ENCODE measurements at places on chromosomes 2 and 18.

GRCh38 chr18:46536215-46536874, 120.7 kb downstream of the LOXHD1 start:
- peak; percentile 24 for DNase-seq

- no peak for DNase-seq
Measured at GRCh38 chr2:25756536-25756935, 83.2 kb upstream of the DTNB start.

- DNase-seq: no peak
Measured at GRCh38 chr18:61388010-61388409, 54.8 kb downstream of the CDH20 start.

DNA sequence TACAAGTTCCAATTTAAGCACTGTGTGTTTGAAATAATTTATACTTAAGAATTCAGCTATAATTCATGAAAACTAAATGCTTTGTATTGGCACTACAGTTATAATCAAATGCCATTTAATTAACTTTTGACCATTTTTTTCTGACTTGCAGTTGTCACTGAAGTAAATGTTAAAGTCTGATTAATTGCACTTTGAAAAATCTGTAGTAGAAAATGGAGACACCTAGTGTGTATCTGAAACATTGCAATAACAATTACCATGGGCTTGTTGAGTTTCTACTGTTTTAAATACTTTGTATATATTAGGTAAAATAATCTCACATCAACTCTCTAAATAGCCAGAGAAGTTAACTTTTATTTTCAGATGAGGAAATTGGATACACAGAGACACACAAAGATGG, 458.6 kb upstream of the FSIP2 start:
- no peak for DNase-seq

GRCh38 chr2:45068571-45069140, 59.4 kb upstream of the SIX2 start:
- no peak for DNase-seq

GRCh38 chr2:47403609-47404193, 745 bp downstream of the MSH2 start:
- DNase-seq: no peak

- DNase-seq: no peak
Measured at GRCh38 chr2:231991664-231992063, 30.2 kb downstream of the DIS3L2 start.

GRCh38 chr2:43239981-43240765, 13.8 kb upstream of the ZFP36L2 start:
- DNase-seq: no peak

DNA sequence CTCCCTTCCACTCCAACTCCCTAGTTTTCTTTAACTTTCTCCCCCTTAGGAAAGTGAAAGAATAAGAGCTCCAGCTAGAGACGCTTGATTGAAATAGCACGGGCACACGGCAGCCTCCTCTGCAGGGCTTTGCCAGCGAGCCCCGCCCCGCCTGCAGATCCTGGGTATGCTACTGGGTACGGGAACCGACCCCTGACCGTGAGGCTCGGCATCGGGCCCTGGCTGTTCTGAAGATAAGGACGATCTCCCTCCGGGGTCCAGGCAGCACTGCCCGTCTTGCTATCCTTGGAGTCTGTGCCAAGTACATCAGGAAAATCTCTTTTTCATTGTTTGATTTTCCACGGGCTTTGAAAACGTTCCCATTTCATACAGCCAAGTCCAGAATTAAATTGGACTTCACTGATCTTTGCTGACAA, 284.5 kb downstream of the MTX2 start:
- peak; percentile 2 for DNase-seq

DNA sequence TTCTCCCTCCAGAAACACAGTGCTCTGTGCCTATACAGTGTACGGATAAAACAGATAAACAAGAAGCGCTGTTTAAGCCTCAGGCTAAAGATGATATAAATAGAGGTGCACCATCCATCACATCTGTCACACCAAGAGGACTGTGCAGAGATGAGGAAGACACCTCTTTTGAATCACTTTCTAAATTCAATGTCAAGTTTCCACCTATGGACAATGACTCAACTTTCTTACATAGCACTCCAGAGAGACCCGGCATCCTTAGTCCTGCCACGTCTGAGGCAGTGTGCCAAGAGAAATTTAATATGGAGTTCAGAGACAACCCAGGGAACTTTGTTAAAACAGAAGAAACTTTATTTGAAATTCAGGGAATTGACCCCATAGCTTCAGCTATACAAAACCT, 70.7 kb downstream of the TANK start:
- no peak for DNase-seq

- no peak for DNase-seq
Measured at GRCh38 chr18:60044290-60045006, 144.7 kb downstream of the PMAIP1 start.

GRCh38 chr2:15555760-15556193, 5.4 kb downstream of the NBAS start:
- DNase-seq: no peak

DNA sequence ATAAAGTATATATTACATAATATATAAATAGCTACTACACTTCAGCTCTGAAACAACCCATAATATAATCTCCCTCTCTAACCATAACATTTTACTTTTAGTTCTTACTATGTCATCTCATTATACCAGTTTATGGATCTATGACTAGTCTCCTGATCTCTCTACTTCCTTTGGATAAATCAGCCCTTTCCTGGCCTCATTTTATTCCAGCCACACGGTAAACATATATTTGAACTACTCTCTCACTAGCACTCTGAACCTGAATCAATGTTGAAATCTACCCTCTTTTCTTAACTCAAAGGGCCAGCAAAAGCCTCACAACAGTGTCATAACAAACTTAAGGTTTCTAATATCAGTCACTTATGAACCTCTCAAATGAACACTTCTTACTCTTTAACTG, 62.6 kb downstream of the BAZ2B start:
- DNase-seq: no peak

DNA sequence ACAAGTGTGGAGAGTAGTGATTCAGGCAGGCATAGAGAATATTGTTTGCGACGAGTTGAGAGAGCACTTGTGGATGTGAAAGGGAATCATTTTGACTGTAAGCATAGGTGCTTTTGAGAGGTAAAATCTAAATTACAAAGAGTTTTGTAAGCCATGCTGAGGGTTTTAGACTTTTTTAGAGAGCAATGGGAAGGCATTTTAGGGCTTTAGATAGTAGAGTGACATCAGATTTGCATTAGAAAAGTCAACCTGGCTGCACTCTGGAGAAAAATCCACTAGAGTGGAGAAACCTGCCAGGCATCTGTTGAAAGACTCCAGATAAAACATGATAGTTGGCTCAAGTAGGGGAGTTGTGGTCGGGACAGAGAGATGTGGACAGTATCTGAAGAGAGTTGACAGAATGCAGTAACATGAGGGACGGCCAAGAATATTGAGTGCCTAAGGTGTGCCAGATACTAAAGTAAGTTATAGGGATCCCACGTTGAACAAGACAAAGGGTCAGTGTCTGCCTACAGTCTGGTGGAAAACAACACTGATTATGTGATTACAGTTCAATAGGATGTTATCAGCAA, 91.7 kb upstream of the MYO3B start:
- DNase-seq: no peak

DNA sequence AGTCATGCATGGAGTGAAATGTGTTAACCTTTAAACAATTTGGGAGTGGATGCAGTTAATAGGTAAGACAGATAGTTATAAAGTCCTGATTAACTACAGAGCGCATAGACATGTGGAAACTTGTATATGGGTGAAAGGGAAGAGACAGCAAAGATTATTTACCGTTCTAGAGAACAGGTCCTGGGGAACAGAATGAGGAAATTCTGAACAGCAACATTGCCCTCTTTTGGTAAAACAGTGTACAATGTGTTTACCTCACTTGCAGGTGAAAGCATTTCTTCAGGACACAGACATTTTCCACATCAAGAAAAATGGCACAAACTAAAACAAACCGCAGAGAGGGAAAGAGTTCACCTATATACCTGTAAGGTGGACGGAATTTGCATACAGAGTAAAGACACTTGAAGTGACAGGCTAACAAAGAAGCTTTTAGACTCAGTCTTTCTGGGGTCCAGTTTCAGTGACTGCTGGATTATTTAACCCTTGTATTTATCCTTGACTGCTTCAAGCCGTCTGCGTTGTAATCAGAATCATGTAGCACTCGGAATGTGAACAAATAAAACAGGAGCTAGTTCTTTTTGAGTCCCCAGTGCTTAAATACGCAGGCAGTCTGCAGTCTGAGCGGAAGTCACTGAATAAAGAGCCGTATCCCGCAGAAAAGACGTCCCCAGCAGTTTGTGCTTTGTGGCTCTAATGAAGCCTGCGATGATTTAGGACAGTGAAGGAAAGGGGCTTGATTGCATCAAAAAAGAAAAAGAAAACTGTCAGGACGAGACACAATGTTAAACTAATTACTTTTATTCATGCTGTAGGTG, 364.8 kb upstream of the GALNT5 start:
- peak; percentile 7 for DNase-seq

GRCh38 chr2:33577084-33577483, 22.0 kb downstream of the FAM98A start:
- no peak for DNase-seq

- no peak for DNase-seq
Measured at GRCh38 chr18:31792580-31792911, 31.9 kb upstream of the SLC25A52 start.

GRCh38 chr2:127695491-127696472, 5.5 kb upstream of the SFT2D3 start:
- peak; percentile 62 for DNase-seq

GRCh38 chr18:56115071-56116015, 523.0 kb downstream of the TXNL1 start:
- no peak for DNase-seq

- DNase-seq: no peak
Measured at GRCh38 chr2:142853912-142854311, 23.6 kb upstream of the KYNU start.

GRCh38 chr2:152097290-152097800, 1.5 kb downstream of the CACNB4 start:
- DNase-seq: no peak

GRCh38 chr2:86254576-86255538, 55.6 kb downstream of the MRPL35 start:
- no peak for DNase-seq

DNA sequence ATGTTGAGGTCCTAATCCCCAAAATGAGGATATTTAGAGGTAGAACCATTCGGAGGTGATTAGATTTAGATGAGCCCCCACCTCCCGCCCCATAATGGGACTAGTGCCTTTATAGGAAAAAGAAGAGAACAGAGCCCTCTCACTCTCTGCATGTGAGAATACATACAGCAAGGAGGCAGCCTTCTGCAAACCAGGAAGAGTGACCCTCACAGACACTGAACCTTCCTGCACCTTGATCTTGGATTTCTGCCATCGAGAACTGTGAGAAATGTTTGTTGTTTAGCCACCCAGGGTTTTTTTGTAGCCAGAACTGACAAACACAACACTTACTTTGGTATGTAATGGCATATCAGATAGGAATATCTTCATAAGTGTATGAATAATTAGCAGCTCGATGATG, 83.7 kb downstream of the XIRP2 start:
- no peak for DNase-seq
